ENCODE measurements at places on chromosomes 2 and 18.

GRCh38 chr2:231415029-231415428 lies 19.5 kb downstream of the B3GNT7 start:
- no peak for DNase-seq

GRCh38 chr2:66013456-66013855 lies 421.5 kb upstream of the MEIS1 start:
- DNase-seq: no peak

- DNase-seq: no peak
These were observed 328.2 kb downstream of the LRRTM4 start for GRCh38 chr2:77193858-77194448.

- DNase-seq: no peak
These were observed 26.3 kb downstream of the EFR3B start for GRCh38 chr2:25068217-25068616.

DNA sequence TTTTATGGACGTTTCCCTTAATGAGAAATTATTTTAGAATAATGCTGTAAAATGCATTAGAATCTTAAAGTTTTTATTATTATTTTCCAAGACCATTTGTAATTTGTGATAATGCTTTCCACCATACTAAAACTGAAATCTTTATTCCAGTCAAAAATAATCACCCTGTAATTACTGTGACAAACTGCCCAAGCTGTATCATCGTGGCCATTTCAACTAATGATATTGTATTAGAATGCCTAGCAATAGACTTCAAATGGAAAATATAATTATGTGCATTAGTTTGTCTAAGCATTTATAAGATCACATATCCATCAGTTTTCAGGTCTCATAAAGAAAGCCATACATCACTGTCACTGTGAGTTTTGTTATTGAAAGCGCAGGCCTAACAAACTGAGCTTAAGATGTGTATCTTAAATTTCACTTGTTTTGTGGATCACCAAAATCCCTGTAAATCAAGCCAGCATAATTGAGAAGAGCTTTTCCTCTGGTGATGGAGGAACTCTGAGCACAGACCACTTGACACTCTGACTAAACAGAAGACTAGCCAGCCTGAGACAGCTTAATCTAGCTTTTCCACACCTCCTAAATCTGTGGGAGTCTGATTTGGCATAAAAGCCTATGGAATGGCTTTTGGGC lies 1312.2 kb upstream of the ACVR2A start:
- DNase-seq: no peak

DNA sequence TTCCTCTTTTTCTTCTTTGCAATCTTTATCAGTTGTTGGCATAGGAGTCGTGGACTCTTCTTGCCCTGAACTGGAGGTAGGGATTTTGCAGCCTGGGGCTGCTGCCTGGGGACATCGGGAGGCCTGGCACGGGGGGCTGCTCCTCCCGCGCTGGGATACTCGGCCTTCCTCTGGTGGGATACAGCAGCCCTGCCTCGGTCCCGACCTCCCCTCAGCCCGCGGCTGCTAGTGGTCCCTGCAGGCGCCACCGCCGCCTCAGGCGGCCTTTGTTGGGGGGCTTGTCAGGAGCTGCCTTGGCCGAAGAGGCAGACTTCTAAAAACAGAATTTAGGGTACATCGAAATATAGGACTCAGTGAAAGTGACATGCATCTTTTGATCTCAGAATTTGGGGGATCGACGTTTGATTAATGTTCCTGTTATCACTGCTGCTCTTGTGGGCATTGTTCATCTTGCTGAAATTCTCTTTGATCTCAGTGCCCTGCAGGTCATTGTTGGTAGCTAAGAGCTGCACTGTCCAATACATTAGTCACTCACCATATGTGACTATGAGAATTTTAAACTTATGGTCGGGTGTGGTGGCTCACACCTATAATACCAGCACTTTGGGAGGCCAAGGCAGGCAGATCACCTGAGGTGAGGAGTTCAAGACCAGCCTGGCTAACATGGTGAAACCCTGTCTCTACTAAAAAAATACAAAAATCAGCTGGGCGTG lies 16.3 kb downstream of the POLR2D start:
- DNase-seq: no peak

DNA sequence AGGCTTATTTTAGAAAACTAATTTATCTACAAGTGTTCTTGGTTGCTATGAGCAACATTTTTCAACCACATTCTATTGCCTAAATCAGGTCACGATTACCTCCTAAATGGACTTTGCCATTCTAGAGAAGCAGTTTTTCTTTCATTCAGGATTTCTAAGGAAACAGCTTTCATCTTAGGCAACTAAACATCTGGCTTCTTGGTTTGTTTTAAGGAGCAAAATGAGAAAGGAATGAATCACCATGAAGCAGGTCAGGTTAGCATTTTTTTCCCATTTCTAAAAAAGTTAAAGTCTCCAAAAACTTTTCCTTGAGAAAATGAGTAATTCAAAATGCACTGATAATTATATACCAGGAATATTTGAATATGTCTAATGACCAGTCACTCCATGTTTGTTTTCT lies 114.8 kb downstream of the GAREM1 start:
- no peak for DNase-seq

DNA sequence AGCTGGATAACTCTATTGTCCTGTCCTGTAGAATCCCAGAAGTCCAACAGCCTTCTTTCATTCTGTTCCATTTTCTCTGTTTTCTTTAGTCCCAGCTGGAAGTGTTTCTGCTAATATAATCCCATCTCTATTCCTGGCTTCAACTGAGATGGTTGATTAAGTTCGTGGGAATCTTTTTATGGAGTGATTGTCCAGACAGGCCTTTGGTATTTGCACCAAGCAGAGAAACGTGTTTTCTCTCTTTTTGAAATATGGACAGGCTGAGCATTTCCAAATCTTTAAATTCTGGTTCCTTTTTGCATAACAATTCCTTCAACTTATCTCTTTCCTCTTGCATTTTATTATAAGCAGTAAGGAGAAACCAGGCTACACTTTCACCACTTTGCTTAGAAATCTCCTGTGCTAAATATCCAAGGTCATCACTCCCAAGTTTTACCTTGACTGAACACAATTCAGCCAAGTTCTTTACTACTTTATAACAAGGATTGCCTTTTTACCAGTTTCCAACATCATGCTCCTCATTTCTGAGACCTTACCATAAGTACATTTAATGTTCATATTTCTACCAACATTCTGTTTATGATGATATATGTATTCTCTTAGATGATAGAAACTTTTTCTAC lies 108.8 kb downstream of the ZFP36L2 start:
- no peak for DNase-seq

- DNase-seq: peak; percentile 42
These were observed 25.7 kb downstream of the NPPC start for GRCh38 chr2:231900486-231900942.

GRCh38 chr18:52339891-52340371 lies at the start of gene DCC:
TSS of gene DCC (plus strand) at chr18:52340197. CDS start at chr18:52340788, 591 bp downstream.
- DNase-seq: no peak

DNA sequence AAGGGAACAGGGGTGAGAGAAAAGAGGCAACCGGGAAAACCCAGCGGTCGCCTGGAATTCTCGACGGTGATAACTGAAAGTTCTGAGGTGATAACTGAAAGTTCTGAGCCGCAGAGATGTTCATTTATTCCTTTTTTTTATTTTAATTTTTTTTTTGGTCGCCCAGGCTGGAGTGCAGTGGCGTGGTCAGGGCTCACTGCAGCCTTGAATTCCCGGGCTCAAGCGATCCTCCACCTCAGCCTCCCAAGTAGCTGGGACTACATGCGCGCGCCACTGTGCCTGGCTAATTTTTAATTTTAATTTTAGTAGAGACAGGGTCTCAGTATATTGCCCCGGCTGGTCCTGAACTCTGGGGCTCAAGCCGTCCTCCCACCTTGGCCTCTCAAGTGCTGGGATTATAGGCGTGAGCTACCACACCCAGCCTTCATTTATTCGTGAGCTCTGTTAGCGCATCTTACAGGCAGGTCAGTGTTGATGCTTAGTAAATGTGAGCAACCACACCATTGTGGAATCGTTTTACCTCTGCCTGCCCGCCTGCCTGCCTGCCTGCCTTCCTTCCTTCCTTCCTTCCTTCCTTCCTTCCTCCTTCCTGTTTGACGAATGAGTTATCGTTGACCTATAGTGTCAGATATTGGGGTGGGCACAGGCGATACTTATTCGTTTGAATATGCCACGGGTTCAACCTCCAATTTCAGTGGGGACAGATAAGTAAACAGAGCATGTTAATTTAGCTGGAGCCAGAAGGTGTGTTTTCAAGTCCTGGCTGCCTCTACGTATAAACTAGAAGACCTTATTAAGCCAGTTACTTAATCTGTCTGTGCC lies 557 bp upstream of the E2F6 start:
- no peak for DNase-seq

DNA sequence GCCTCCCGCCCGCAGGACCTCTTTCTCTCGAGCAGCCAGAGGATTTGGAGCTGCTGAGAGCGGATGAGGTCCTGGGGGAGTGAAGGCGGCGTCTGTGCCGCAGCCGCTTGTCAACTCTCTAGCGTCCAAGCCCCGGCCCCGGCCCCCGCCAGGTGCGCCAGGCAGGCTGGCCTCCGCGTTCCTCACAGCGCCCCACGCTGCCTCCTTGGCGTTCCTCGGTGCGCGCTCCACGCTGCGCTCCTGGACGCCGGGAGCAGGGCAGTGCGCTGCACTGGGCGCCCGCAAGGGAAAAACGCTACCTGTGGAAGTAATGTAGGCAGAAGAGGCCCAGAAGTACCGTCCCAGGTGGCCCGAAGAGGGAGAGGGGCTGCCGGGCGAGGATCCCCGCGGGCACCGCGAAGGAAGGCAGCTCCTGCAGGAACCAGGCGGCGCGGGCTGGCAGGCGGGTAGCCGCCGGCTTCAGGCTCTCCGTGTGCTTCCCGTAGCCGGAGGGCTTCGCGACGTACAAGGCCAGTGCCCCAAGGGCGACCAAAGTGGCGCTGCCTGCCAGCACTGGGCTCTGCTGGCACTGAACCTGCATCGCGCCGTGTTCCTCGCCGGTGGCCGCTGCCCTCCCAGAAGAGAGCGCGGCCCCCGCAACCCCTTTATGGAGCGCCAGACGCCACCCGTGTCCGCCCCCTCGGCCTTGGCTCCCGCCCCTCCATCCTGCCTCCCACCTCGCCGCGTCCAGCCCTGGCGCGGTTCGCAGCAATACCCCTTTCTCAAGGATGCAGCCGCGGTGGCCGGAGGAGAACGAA lies at the start of gene SRD5A2:
TSS of gene SRD5A2 (minus strand) at position 618 of the 797 bp plus-strand sequence. CDS start at position 580, 38 bp downstream.
- DNase-seq: no peak

GRCh38 chr18:3454365-3455089 lies 4.6 kb downstream of the TGIF1 start:
- DNase-seq: peak; percentile 83

DNA sequence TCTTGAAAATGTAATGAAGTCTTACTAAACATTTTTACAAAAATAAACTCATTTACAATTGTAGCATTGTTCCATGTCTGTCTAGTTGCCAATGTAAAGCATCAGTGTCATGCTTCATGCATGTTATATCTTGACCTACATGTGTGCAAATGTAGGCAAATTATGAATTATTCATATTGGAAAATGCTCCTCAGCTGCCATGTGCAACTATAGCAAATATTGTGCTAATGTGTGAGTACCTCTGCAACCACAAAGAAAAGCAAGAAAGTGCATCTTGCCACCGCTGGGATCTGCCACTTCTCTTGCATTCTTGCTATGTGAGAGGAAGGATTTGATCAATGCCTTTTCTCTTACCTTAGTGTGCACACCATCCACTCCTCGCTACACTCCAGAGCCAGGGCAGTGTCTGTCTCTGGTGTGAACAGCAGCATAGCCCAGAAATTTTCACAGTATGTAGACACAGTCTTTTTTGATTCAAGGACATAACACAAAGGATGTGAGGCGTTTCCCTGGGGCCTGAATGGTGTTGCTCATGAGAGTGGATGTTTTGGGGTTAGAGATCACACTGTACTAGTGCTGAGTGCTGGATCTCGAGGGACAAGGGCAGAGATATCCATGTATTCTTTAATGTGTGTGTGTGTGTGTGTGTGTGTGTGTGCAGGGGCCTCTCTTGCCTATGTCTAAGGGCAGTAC lies 47.6 kb upstream of the HAAO start:
- DNase-seq: no peak

DNA sequence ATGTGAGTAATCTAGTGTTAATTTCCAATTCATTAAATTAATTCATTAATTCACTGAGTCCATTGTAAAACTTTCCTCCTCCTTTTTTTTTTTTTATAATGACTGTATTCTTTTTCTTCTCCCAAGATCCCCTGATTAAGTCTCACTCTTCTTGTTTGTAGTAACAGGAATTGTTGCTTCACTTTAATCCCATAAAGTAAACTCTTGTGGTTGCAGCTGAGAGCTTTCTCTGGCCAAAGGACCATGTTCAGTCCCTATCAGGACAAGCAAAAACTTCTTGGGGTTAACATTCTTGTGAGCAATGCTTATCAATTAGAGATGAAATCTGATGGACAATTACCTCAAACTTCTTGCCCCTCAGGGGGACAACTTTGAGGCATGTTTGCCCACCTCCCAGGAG lies 400.2 kb upstream of the SPHKAP start:
- DNase-seq: no peak

- DNase-seq: no peak
These were observed 46.8 kb downstream of the RAB27B start for GRCh38 chr18:54875063-54875462.

DNA sequence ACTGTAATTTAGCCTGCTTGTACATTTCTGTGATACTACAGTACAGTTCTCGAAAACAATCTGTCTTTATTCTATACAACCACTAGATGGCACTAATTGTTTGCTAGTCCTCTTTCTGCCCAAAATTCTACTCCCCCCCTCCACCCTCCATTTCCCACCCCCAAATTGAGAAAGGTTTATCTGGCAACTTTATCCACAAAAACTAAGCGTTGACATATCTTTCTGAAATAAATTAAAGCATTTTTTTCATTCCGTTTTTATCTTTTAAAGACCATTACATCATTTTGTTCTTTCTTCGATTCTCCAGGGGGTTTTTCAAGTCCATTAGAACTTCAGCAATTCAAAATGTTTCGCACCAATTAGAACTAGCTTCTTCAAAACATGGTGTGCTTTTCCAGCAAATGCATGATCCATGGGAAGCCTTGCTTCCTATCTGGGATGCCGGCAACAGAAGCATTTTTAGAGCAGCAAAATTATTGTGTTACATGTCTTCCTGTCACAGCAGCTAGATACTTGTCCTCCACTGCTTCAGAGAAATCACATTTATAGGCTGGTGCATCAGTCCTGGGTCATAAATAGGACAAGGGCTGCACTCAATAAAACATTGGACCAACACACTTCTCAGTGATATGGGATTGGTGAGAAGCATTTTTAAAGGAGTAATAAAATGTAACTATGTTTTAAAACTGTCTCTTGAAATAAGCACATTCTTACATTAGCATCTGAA lies 241.3 kb downstream of the PAX3 start:
- DNase-seq: no peak
